A673 (cell line): ENCODE measurements at places on chromosomes 3 and 15.

DNA sequence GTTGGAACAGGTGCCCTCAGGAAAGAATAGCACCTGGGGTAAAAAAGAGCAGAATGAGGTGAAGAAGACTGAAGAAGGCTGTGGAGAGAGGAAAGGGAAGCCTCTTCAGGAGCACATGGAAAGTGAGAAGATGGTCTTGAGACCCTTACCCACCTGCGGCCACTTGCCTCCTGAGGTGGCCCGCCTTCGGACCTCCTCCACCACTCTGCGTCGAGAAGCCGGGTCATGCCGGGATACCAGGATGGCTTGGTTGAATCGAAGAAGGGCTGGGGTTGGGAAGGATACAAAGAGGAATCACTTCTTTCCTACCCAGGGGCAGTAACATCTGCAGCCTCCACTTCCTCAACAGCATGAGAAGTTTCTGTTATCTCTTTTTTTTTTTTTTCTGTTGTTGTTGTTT is 3.0 kb downstream of the LPCAT4 start:
- H3K27ac ChIP-seq = no peak overlapping the region
- peaks cover 8% of the 10 kb centered on the region for H3K4me1 ChIP-seq
- no peak for DNase-seq
- H3K4me3 ChIP-seq = no peak overlapping the region

- DNase-seq = no peak
- H3K36me3 ChIP-seq = no peaks in the 10 kb centered on the region
- no peaks in the 10 kb centered on the region for H3K27me3 ChIP-seq
- H3K4me3 ChIP-seq = no peak overlapping the region
Observed at GRCh38 chr3:108159865-108160264, 62.4 kb downstream of the IFT57 start.

GRCh38 chr3:59908280-59908679 is 858.5 kb upstream of the CFAP20DC start:
- no peak overlapping the region for H3K4me3 ChIP-seq
- no peaks in the 10 kb centered on the region for H3K4me1 ChIP-seq
- H3K27ac ChIP-seq = no peak overlapping the region
- H3K27me3 ChIP-seq = no peaks in the 10 kb centered on the region

DNA sequence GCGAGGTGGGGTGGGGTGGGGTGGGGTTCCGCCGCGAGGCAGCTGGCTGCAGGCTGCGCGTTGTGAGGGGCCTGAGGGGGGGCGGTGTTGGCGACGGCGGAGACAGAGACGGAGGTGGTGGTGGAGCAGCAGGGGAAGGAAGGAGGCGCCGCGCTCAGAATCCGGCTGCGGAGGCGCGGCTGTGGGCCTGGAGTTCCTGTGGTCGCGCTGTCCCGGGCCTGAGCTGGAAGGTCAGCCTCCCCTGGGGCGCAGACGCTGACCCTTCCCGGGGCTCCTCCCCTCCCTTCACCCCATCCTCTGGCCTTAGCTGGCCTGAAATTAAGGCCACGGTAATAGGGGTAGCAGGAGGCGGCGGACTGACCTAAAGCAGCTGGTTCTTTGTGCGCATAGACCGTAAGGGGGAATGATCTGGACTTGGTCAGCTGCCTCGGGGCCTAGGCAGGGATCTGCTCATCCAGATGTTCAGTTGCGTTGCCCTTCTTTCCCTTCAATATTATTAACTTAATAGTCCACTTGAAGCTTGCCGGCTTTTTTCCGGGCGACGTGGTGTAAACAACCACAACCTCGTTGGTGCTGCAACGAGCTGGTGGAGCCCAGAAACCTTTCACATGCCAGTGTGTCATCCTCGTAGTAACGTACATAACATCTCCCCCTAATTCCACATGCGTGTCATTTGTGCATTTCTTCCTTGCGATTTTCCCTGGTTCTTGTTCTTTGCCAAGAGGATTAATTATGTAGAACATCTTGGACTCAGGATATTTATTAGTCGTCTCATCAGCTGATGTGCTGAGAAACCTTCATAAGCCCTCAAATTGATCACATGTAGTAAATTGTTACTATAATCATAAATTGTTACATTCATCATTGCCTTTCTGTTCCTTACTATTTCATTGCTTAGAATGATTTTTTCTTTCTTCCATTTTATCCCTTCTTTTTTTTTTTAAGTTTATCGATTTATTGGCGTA is 626 bp downstream of the SEC62 start:
- H3K36me3 ChIP-seq = no peaks in the 10 kb centered on the region
- peak; percentile 22 for DNase-seq

GRCh38 chr3:95036526-95037021 is 973.7 kb downstream of the NSUN3 start:
- H3K27me3 ChIP-seq = no peaks in the 10 kb centered on the region
- H3K4me1 ChIP-seq = no peaks in the 10 kb centered on the region
- H3K4me3 ChIP-seq = no peak overlapping the region
- DNase-seq = no peak

- H3K27ac ChIP-seq = no peak overlapping the region
- no peak for DNase-seq
- H3K4me3 ChIP-seq = no peak overlapping the region
- H3K27me3 ChIP-seq = peaks cover 5% of the 10 kb centered on the region
- no peaks in the 10 kb centered on the region for H3K4me1 ChIP-seq
- H3K36me3 ChIP-seq = no peaks in the 10 kb centered on the region
Observed at GRCh38 chr3:5264896-5265770, 77.6 kb downstream of the EDEM1 start.

GRCh38 chr3:134018850-134019249 is 10.9 kb downstream of the SLCO2A1 start:
- no peak for DNase-seq
- no peak overlapping the region for H3K27ac ChIP-seq
- no peak overlapping the region for H3K4me3 ChIP-seq
- no peaks in the 10 kb centered on the region for H3K27me3 ChIP-seq

GRCh38 chr15:63719281-63719680 is 114.5 kb downstream of the HERC1 start:
- no peaks in the 10 kb centered on the region for H3K27me3 ChIP-seq
- no peak overlapping the region for H3K4me3 ChIP-seq
- DNase-seq = no peak

GRCh38 chr3:176469694-176470205 is 727.5 kb downstream of the TBL1XR1 start:
- no peaks in the 10 kb centered on the region for H3K27me3 ChIP-seq
- H3K27ac ChIP-seq = no peak overlapping the region
- DNase-seq = no peak
- H3K36me3 ChIP-seq = no peaks in the 10 kb centered on the region
- no peak overlapping the region for H3K4me3 ChIP-seq
